ENCODE measurements at places on chromosomes 1 and 21.

DNA sequence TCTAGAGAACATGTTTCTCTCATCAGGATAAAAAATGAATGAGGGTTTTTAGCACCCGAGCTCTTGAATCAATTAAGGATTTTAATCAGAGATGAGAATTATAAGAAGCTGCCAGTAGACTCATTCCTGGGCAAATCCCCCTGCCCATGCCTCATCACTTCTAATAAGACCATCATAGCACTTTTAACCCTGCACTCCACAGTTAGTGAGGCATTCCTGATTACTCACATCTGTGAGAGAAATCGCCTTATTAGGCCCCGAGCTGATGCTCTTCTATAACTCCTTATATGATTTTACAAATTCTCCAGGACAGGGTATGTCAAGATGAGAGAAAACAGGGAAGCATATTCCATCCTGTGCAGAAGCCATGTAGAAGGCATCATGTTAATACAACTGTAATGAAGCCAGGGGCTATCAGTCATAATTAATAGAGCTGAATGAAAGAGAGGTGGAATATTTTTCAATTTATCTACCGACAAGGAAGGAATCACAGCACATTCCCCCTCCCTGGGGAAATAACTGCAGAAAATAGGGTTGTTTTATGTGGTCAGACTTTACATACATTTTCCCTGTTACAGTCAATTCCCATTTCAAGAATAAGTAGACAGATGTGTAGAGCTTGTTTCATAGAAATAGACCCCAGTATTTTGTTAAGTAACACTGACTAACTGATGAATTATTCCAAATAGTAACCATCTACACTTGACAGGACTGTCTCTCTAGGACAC lies 272.7 kb downstream of the HHIPL2 start:
- DNase-seq: no peak

GRCh38 chr1:172325531-172325930 lies 95.0 kb upstream of the C1orf105 start:
- peak; percentile 25 for DNase-seq

DNA sequence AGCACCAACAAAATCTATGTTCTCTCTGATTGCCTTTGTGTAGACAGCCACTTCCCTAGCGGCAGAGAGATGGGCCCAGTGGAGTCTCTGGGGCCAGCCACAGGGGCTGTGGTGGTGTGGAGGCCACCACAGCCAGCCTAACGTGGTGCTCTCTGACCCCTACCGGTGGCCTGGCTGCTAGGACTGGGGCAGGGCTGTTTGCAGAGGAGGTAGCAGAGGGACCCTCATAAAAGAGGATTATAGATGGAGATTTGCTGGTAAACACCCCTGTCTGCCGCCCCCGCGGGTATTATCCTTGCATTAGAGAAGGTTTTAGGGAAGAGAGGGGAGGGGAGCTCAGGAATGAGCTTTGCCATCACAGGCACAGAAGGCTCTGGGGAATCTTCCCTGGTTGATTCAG lies 310.3 kb upstream of the VAMP3 start:
- no peak for DNase-seq

DNA sequence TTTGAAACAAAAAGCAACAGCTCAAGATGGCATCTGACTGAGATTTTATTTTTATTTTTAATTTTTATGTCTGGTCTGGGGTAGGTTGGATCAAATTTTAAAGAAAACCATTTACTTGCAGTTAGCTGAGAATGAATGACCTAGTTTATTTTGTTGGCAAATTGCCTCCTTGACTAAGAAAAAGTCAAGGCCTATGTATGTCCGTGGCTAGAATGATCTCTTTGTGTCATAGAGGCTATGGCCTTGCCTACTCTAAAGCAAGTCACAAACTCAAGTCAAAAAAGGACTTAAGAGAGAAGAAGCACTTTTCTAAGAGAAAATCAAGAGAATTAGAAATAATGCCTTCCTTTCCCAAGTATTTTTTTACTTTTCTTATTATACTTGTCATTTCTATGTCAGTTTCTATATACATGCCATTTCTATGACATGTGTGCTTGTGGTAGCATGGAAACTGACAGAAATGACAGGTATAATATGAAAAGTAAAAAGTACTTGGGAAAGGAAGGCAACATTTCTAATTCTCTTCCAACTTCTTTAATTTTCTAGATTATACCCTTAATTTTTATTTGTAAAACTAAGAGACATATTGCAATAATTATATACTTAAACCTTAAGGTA lies 136.7 kb downstream of the CENPF start:
- DNase-seq: no peak

Data from urothelium cell line (cell line).